Head of caudate nucleus (tissue), 42 donors: ENCODE measurements at places on chromosomes 5 and 9.
A peak's percentile ranks its signal among the peaks of the same experiment; 100 is the strongest.

DNA sequence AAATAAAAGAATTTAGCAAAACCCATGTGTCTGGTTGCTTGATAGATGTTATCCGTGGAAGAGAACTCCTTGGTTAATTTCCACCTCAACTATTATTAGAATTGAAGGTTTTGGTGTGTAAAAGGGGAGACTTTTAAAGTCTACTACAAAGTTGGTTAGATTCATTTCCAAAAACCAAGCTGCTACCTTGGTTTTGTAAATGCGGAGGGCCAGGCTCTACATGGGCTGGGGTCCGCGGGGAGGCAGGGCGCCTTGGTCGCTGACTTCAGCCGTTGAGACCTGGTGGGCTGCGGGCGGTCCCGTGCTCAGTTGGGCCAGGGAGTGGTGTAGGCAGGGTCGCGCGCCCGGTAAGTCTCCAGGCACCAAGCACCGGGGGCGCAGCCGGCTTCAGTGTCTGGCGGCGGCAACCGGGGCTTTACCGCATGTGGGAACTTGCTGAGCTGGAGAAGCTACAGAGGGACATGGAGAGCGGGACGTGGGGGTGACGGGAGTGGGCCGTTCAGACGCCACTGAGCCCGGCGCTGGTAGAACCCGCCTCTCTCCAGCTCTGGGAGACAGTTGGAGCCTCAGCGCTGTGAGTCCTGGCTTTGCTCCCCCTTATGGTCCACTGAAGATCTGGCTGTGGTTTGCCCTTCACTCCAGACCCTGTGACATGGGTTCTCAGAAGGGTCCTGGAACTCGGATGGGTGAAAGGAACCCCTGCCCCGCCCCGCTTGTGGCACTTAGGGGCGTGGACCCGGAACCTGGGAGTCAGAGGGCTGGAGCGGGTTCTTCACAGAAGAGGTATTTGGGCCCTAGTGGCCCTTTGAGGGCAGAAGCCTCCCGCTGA lies 11.8 kb downstream of the NR2F1 start:
- DNase-seq: no peak

DNA sequence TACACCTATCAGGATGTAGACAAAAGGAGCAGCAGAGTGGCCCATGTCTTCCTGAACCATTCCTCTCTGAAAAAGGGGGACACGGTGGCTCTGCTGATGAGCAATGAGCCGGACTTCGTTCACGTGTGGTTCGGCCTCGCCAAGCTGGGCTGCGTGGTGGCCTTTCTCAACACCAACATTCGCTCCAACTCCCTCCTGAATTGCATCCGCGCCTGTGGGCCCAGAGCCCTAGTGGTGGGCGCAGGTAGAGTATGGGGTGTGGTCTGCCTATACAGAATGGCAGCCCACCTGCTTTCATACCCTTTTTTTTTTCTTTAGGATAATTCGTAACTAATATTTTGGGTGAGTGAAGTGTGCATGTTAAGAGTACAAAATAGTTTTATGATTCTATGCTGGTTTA lies 1.1 kb downstream of the SLC27A6 start:
- no peak for DNase-seq

DNA sequence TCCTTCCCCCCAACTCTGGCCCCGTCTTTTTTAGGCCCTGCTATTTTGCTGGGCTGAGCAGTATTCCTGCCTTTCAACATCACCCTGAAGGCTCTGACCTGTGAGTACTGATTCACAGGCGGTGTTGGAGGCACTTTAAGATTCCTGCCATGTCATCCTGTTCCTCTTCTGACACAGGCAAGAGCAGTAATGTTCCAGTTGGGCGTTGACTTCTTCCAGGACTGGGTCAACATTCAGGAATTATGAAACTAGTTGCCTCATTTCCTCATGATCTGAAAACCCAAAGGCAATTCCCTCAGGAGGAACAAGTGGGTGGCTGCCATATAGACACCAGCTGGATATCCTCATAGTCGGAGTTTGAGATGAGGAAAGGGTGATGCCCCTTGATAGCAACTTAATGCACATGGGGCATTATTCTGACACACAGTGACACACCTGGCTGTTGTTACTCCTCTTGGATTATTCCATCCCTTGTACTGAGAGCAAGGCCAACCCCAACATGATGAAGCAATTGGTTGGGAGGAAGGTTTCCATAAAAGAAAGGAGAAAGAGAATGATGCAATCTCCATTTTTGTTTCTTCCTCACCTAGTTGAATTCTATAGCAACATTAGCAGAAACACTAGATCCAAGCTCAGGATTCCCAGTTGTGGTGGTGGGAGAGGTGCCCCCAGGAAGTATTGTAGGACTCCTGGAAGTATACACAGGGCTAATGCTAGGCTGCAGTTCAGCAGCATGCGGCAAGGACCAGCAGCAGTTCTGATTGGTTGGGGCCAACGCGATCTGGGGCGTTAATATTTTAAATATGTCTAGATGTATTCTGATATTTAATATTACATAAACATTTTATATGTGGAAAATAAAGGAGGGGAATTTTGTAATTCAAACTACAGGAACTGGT lies 19.6 kb upstream of the GLRX start:
- DNase-seq: no peak

- DNase-seq: no peak
These were observed 111.1 kb upstream of the IFNK start for GRCh38 chr9:27412963-27413362.

- DNase-seq: no peak
These were observed 59.2 kb downstream of the MEGF9 start for GRCh38 chr9:120655005-120655622.

DNA sequence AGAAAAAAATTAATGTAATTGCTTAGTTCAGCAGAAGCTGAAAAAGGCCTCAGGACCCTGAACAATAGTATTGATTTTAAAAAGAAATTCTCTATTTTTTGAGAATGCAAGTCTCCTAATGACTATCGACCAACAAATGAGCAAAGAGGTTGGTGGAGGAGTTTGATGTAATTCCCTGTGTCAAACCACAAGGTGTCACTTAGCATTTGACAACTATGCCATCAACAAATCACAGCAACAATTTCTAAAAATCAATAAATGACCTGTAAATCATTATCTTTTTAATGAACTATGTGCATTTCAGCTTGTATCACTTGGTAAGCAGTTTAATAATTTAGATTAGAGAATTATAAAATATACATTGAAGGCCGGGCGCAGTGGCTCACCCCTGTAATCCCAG lies 133.7 kb downstream of the PRELID2 start:
- DNase-seq: no peak

DNA sequence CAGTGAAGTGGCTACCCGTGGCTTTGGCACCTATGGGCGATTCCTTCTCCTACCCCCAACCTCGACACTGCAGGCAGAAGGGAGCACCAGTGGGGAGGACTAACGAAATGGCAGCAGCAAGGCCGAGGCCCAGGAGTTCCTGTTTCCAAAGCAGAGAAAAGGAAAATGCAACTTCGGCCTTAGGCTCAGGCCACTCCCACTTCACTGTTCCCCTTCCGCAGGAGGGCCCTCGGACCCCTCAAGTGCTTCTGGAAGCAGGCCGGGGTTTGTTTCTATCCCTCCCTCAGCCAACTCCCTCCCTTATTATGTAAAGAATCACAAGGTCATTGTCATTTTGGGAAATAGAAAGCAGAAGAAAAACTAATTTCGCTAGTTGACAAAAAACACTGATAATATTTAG lies 36.4 kb upstream of the NKX2-5 start:
- no peak for DNase-seq

DNA sequence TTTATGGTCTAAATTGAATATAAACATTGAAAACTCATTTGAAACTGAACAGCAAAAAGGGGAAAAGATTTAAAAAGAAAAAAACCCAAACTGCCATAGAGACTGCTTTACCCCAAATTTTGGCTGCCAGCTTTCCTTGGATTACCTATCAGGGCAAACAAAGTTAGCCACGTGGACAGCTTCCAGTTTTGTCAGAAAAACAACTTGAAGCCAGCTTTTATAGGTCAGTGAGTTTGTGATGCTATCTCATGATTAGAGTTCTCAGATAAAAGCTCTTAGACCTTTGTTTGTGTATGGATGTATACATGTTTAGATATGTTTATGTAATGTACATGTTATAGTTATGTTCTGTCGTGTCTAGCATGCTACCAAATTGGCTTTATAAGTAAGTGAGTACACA lies 16.1 kb downstream of the FBP2 start:
- DNase-seq: no peak

GRCh38 chr5:19853616-19854240 lies 134.3 kb downstream of the CDH18 start:
- DNase-seq: no peak

DNA sequence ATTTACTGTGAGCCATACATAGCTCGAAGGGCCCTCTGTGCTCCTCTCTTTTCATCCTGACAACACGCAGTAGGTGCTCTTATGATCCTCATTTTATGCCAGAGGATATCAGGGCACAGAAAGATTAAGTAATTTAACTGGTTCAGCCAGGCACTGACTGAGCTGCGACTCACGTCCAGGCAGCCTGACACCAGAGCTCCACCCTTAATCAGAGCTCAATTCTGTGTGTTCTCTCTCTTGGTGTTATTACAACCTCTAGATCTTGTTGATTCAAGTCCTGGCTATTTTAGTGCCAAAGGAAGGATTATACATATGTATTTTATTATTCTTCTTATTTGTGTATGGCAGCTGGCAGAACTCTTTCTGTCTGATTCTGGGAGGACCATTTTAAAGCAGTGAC lies 59.7 kb downstream of the OSMR start:
- no peak for DNase-seq

- DNase-seq: no peak
These were observed 39.7 kb downstream of the NFX1 start for GRCh38 chr9:33329979-33330378.

GRCh38 chr9:35518225-35518821 lies 28.4 kb downstream of the RUSC2 start:
- DNase-seq: no peak

GRCh38 chr5:23507278-23507685 lies at the start of gene PRDM9:
Gene PRDM9 (plus strand): TSS chr5:23507609. CDS start chr5:23509034, 1,425 bp downstream.
- peak; percentile 24 for DNase-seq

DNA sequence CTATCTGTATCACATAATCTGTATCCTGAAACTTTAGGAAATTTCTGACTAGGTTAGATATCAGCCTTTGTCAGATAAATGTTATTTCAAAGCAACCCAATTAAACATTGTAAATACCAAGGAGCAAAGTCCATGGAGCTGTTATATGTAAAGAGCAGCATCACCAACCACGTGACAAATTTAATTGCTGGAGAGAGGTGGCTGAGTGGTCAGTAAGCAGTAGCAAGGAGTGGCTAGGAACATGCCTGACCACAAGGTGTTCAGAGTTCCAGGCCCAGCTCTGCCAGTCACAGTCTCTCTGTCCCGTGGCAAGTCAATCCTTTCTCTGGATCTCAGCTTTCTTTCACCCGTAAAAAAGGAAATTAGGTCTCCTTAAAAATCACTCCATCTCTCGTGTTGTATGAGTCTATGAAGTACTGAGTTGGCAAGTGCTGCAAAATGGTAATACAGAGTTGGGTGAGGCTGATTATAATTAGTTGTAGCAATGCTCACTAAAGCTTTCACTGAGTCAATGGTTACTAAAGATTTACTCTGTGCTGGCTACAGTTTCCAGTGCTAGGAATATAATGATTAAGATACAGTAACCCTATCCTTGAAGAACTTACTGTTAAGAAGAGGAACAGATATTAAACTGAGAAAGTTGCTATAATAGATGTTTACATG lies 166.1 kb downstream of the GNAQ start:
- no peak for DNase-seq

DNA sequence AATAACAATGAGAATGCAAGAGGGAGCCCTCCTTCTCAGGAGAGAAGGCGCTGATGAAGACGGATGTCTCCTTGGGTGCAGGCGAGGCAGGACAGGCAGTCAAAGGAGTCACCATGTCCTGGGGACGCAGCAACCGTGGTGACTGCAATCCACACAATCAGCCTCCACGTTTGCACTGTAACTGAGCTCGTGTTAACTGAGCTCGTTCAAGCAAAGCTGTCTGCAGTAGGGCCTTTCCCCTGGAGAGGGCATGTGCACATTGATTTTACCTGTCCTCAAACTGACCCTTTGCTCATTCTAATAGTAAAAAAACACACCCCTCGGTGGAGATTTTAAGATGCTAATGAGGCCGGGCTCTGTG lies 2.8 kb downstream of the SARDH start:
- peak; percentile 8 for DNase-seq

- DNase-seq: no peak
These were observed 199.9 kb downstream of the DIRAS2 start for GRCh38 chr9:90442723-90443122.

DNA sequence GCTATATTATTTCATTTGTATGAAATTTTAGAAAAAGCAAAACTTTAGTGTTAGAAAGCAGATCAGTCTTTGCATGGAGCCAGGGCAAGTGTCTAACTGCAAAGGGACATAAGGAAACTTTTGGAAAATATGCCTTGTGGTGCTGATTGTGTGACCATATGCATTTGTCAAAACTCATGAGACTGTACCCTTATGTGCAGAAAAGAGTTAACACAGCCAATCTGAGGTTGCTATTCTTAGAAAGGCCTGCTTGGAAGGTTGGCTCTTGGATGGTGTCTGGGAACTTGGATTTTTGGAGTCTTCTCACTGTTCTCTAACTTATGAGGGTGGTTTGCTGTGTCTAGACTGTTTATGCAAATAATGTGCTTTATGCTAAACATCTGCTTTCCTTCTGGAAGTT lies 76.6 kb downstream of the SNX18 start:
- no peak for DNase-seq

- DNase-seq: no peak
These were observed 61.7 kb downstream of the HMCN2 start for GRCh38 chr9:130327070-130327780.

DNA sequence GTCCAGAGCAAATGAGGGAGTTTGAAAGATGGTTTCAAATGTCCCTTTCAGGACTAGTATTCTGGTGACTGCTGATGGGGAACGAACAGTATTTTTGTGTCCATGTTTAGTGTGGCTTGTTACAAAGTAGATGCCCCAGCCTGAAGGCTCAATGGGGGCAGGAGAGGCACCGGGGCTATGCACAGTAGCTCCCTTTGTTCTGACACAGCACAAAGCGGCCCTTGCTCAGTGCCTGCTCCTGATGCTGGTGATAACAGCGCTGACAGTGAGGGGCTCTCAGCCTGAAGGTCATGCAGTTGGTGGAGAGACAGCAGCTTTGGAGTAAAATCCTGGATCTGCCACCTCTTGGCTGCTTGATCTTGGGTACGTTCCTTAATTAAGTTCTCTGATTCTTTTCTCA lies 188.9 kb downstream of the SLIT3 start:
- DNase-seq: no peak
